GM19239 (cell line): ENCODE measurements at places on chromosomes 2 and 18.

DNA sequence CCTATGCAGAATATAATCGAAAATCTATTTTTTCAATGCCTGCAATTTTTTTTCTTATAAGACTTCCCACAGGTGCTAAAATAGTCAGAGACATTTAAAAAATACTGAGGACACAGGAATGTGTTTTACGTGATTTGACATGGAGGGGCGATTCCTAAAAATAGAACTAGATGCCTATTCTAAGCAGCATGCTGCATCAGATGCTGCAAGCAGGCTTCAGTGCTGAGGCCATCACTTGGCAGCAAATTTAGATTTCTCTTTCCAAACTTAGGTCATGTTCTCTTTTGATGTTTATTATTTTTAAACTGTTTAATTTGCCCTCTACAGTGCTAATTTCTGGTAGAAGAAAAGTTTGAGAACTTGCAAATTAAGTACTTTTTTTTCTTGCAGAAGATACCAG, 43.7 kb upstream of the NCK2 start:
- DNase-seq, result no peak

DNA sequence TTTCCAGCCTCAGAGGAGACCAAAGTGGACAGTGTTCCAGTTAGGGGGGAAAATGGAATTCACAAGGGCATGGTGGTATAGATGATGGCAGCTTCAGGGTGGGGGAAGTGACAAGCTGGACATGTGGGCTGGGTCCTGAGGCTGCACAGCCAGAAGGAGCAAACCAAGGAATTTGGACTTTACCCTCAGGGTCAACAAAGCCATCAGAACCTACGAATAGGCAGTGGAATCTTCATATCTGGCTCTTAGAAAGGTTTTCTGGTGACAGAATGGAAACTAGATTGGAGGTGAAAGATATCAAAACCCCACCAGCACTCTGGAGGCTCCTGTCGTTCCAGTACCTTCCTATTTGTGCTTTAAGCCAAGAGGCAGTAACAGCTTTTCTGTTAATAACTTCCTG, 127.1 kb downstream of the SETBP1 start:
- DNase-seq, result no peak

- DNase-seq, result no peak
These were observed 26.2 kb upstream of the CCNT2 start for GRCh38 chr2:134892282-134893035.

GRCh38 chr18:21897811-21898210, 157.2 kb downstream of the MIB1 start:
- peak; percentile 39 for DNase-seq

- no peak for DNase-seq
These were observed 460.8 kb downstream of the RNF144A start for GRCh38 chr2:7377916-7378569.
